ENCODE measurements at places on chromosomes 16 and 17.

DNA sequence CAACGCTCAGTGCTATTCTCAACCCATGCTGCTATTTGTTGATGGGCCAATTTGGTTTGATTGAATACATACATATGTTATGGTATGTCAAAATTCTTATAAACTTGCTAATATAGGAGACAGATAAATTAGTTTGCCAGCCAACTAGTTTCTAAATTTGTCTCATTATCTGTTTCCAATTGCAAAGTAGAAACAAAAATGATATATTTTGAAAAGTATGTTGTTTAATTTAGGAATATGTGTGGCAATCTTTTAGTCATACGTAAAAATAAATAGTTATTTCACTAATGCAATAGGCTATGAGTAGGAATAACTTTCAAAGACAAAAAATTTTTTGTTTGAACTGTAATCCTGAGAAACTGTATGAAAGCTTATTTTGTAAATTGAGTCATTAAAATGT is 210.6 kb upstream of the KCNJ16 start:
- DNase-seq = no peak

- DNase-seq = no peak
Measured at GRCh38 chr17:17433000-17433703, 43.6 kb upstream of the MED9 start.

DNA sequence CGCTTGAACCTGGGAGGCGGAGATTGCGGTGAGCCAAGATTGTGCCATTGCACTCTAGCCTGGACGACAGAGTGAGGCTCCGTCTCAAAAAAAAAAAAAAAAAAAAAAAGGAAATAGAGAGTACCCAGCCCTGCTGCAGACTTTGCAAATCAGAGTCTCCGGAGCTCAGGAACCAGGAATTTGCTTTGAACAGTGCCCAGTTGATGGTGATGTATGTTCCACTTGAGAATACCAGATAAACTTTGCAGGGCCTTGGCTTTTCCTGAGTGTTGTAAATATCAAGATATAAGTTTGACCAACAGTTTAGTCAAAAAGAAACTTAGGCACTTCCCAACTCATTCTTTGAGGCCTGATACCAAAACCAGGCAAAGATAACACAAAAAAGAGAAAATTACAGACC is 30.6 kb upstream of the MAP3K14 start:
- DNase-seq = no peak

- DNase-seq = no peak
Measured at GRCh38 chr16:57676553-57677085, 8.5 kb downstream of the ADGRG3 start.

GRCh38 chr17:42518046-42518754 is 17.8 kb upstream of the NAGLU start:
- peak; percentile 95 for DNase-seq

Data from small intestine (tissue), 16 donors.